Islet precursor cell (in vitro differentiated cells): ENCODE measurements at places on chromosomes 11 and 22.
A peak's percentile ranks its signal among the peaks of the same experiment; 100 is the strongest.

DNA sequence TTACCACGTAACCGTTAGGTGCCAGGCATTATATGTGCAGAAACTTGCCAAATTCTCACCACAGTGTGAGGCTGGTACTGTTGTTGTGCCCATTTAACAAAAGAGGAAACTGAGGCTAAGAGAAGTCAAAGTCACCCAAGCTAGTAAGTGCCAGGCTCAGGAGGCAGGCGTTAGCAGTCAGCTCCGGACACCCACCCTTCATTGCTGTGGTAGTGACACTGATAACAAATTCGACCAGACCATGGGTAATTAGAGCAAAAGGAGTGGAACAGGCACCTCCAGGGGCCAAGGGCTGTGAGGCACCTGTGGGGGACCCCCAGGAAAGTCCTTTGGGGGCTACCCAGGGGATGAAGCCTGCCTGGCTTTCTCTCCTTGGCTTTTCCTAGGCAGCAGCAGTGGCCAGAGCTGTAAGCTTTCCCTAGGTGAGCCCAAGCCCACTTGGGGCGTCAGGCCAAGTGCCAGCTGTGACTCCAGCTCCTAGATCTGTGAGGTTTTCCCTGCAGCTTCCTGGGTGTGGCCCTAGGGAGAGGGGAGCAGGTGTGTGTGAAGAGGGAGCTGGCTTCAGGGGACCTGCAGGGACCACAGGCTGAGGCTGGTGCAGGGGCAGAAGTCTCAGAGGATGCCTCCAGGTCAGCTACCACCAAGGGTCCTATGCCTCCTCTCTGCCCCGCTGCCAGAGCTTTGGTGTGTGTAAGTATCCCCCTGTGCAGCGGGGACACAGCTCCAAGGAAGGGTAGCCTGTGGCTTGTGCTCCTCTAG lies 19.7 kb upstream of the ALX4 start:
- no peak for DNase-seq

DNA sequence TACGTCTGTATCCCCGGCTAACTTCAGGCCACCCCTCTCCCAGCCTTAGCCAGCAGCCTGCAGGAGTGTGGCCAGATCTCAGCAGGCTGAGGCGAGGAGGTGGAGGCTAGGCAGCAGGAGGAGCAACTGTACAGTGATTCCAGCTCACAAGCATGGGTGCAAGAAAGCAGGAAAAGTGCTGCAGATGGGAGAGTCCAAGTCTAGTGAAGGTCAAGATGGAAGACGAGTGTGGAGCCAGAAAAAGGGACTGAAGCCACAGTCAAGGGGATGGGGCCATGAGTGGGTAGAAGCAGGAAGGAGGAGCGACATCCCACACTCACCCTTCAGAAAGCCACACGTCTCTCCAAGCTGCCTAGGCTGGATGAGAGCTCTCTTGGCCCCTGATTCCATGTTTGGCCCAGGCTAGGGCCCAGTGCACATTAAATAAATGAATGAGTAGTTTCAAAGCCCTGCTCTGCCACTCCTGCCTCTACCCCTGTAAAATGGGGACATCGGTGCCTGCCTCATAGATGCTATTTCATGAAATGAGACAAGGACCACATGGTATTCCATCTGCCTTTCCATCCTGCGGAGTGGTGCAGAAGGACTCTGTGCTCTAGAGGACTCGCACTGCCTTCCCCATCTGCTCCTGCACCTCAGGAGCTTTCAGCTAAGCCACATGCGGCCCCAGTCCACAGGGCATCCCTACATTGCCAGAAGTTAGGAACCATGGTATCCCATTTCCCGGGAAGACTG lies 2.9 kb downstream of the YDJC start:
- no peak for DNase-seq

DNA sequence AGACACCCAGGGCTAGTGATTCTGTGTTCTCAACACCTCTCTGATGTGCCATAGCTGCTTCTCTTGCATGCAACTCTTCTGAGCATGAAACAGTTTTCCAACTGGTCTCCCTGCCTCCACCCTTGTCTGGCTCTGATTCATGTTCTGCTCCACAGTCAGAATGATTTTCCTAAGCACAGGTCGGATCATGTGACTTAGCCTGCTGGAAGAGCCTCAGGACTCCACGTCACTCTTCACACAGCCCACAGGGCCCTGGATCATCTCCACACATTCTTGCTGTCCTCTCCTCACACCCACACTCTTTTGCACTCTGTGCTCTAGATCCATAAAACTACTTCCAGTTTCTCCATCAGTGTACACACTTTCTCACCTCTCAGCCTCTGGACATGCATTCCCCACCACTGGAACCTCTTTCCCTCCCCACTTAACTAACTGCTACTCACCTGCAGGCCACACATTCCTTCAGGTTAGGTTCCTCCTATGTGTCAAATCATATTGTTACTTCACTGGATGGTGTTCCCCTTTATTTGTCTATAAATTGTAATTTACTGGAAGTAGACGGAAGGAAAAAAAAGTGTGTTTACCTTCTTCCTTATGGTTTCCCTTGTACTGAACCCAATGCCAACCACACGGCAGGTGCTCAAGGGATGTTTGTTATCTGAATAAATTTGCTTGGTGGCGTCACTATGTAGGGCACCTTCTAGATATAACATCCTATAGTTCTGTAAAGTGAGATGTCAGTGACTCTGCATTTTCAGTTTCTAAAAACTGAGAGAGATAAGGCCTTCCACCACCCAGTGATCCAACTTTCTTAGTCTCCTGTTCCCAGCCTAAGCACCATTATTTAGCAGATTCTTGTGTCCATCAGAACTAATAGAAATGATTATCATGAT lies 133.7 kb downstream of the ETS1 start:
- DNase-seq, result no peak

- no peak for DNase-seq
Observed at GRCh38 chr11:75760710-75761493, 7.7 kb upstream of the DGAT2 start.

- DNase-seq, result peak; percentile 69
Observed at GRCh38 chr11:100941033-100941432, 188.6 kb downstream of the PGR start.

DNA sequence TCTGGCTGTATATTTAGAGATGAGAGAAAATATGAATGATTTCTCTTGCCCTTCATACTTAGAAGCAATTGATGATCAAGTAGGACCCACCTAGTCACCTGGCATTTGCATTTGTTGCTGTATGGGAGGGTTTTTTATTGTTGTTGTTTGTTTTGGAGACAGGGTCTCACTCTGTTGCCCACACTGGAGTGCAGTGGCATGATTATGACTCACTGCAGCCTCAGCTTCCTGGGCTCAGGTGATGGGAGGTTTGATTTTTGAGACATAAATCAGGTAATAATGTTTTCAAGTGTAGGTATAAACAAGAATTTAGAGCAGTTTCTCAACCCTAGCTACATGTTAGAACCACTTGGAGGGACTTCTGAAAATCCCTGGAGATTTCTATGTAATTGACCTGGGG lies 63.0 kb downstream of the TNRC6B start:
- DNase-seq, result no peak

- DNase-seq, result no peak
Observed at GRCh38 chr11:88175569-88176075, 379 bp upstream of the RAB38 start.

GRCh38 chr22:23245799-23246136 lies 65.5 kb downstream of the BCR start:
- DNase-seq, result no peak

DNA sequence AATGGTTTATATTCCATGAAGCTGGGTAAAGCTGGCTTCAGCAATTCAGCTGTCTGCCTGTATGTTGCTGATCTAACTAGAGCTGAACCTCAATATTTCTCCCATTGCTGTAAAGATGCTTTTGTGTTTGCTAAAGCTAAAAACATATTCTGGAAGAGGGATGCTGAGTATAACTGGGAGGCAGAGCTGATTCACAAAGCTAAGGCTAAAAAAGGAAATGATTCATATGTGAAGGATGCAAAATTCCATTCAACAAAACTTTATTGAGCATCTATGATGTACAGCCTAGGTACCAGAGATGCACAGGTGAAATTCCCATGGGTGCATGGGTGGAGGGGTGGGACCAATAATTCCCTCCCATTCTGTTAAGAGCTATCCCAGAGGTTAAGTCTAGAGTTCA lies 193.9 kb downstream of the KIF18A start:
- no peak for DNase-seq

GRCh38 chr11:3222003-3222855 lies 3.6 kb upstream of the MRGPRG start:
- no peak for DNase-seq

DNA sequence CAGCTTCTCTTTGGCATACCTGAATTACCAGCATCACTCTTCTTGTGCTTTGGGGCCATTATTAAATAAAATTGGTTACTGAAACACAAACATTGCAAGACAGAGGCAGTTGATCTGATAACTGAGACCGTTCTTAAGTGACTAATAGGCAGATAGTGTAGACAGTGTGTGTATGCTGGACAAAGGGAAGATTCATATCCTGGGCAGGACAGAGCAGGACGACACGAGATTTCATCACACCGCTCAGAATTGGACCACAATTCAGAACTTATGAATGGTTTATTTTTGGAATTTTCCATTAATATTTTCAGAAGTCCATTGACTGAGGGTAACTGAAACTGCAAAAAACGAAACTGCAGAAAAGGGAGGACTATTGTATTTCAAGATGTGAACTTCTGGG lies 68.6 kb downstream of the LDLRAD3 start:
- DNase-seq, result no peak

GRCh38 chr11:108703916-108704315 lies 39.0 kb downstream of the DDX10 start:
- DNase-seq, result no peak

- DNase-seq, result no peak
Observed at GRCh38 chr11:36015799-36016198, 71.9 kb downstream of the LDLRAD3 start.

- DNase-seq, result no peak
Observed at GRCh38 chr11:61996933-61997332, 29.5 kb upstream of the FTH1 start.

DNA sequence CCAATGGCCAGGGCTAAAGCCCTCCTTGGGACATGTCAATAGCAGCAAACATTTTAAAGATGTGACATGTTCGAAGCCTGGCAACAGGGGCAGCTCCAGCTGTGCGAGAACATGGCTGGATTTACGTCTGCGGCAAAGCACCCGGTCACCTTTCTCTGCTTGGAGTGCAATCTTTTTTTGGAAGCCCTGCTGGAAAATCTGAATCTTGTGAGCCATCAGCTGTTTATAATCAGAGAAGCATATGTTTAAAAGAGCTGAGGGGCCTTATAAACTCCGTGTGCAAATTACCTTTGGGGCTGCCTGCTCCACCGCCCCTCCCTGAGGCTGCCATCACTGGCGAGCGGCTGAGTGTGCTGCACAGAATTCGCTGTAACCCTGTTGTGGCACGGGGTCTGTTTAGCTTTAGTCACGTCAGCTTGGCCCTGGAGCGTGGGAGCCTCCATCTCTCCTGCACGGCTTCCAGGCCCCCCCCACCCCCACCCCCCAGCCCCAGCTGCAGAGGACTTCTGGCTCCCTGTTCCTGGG lies 9.0 kb upstream of the KCNQ1OT1 start:
- no peak for DNase-seq
